ENCODE measurements at places on chromosomes 4 and X. TPM values are rescaled to one million over a fixed set of nuclear protein-coding genes. Genes with fewer than 3 reads are reported as not detected.

Gene SNCA
- polyA plus RNA-seq = 57.4 TPM

Gene FTHL17
- polyA plus RNA-seq = not detected

Gene ACOX3
- polyA plus RNA-seq = 22.2 TPM

Gene PPEF1
- polyA plus RNA-seq = 0.20 TPM

GRCh38 chrX:153631346-153631745 lies 15.7 kb upstream of the DUSP9 start:
- DNase-seq = no peak

GRCh38 chrX:18449236-18449635 lies 23.8 kb downstream of the CDKL5 start:
- no peak for DNase-seq

DNA sequence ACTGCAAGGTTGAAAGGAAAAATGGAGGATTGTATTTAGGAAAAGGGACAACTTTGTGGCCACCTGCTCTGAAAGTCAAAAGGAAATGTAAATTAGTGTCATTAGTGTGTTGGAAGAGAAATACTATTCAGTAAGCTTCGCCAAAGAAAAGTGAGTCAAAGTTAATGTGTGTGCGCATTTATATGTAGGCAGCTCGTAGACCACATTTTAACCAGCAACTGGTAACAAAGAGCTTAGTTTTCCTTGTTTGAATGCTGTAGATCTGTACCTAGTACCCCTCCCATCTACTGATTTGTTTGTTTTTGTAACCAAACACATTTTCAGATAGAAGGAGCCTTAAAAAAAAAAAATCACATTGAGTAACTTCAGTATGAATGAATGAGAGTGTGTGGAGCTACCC lies 69.3 kb downstream of the GPAT3 start:
- no peak for DNase-seq

DNA sequence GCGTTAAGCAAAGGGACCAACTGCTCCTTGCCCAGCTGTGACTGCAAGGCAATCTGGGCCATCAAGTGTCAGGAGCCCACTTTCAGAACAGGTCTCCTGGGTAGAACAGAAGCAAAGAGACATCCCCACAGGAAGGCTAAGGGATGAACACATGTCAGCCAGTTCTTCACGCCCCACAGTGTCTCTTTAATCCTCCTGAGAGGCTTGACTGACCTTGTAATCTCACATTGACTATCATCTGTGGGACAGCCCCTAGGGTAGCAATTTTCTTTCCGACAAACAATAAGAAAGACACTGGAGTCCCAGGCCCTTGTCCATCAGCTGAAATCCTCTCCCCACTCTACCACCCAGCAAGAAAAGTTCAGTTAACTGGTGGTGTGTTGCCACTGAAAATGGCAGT lies 1.0 kb downstream of the CHRDL1 start:
- DNase-seq = no peak

DNA sequence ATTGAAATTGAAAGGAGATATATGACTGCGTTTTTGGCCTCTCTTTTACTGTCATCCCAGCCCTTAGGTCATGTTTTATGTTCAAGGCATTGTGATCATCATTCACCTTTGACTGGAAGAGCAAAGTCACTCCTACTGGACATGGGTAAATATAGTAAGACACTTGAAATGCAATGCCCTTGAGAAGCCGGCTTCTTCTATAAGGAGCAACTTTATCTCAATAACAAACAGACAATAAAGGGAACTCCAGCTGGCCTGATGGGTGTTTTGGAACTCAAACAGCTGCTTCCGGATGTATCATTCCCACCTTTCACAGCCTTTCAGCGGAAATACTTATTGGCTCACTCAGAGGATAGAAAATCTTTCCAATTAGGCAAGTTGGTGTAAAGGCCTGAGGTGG lies 65.1 kb upstream of the C4orf54 start:
- DNase-seq = no peak

DNA sequence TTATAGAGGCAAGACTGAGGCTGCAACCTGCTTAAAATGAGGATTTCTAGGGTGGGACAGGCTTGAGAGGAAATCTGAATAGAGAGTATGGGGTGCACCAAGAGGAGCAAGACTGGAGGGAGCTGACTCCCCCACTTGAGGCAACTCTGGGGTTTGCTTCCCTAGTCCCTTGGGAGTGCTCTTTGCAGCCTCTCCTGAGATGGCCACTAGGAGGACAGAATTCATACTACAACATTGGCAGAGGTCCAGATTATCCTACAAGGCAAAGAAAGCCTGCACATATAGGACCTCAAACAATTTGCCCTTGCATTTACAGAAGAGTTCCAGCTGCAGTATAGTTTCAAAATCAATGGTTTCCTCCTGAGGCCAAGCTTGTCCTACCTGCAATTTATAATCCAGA lies 830.9 kb downstream of the TECRL start:
- DNase-seq = no peak

DNA sequence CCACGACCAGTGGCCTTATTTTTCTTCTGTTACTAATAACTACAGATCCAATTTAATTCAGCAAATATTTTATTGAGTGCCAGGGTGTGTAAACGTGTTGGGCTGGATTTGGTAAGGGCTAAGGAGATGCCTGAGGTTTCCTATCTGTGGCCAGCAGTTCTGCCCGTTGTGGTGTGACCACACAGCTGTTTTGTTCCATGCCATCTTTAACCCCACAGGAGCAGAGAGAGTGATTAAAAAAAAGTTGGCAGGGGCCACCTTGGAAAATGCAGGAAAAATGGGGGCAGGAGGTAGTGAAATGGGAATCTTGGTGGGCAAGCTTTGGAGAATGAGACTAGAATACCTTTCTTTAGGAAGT lies 1.1 kb downstream of the PLAC8 start:
- DNase-seq = no peak

All from right lung (tissue), 10 donors.